ENCODE measurements at places on chromosomes 2 and 18.

- DNase-seq, result no peak
Measured at GRCh38 chr2:131801210-131801744, 273.6 kb downstream of the CCDC74A start.

GRCh38 chr2:42230891-42231290 lies 61.7 kb downstream of the EML4 start:
- DNase-seq, result no peak

GRCh38 chr18:42141439-42141838 lies 186.4 kb downstream of the PIK3C3 start:
- no peak for DNase-seq

DNA sequence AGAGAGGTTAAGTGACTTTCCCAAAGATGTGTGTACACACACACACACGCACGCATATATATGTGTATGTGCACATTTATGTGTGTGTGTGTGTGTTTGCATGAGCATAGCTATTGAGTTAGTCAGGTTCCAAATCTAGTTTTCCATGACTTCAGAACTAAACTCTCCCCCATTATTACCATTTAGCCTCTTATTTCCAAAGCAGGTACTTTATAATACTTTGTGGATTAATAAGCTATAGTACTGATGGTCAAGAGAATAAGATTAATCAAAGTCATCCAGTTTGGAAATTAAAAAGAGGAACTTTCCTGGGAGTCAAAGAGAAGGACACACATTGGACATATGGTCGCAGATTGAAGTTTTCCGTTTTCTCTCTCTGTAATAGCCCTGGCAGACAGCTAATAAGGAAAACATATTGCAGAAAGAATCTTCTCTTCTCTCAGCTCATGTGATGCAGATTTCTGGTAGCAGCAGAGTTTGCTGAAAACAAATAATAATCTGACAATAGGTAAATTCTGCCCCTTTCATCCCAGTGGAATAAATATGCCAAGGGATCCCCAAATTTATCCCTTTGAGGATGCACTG lies 410.9 kb upstream of the TCF4 start:
- DNase-seq, result no peak

DNA sequence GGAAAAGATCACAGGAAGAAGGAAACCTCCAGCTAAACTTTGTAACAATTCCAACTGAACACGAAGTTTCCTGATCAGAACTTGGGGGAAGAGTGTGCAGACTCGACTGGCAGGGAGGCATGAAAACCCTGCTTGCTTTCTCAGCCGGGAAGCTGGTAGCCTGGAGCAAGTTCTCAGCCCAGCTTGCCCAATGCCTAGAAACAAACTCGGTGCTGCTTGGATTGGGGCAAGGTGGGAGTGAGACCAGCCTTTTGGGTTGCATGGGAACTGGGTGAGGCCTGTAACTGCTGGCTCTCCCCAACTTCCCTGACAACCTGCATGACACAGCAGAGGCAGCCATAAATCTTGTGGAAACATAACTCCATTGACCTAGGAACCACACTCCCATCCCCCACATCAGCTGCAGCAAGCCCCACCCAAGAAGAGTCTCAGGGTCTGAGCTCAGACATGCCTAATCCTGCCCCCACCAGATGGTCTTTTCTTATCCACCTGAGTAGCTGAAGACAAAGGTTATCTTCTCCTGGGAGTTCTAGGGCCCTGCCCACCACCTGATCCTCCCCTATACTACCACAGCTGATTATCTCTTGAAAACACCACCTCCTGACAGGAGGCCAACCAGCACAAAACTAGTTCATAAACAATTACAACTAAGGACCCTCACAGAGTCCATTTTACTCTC lies 1859.7 kb upstream of the CELF4 start:
- DNase-seq, result no peak

DNA sequence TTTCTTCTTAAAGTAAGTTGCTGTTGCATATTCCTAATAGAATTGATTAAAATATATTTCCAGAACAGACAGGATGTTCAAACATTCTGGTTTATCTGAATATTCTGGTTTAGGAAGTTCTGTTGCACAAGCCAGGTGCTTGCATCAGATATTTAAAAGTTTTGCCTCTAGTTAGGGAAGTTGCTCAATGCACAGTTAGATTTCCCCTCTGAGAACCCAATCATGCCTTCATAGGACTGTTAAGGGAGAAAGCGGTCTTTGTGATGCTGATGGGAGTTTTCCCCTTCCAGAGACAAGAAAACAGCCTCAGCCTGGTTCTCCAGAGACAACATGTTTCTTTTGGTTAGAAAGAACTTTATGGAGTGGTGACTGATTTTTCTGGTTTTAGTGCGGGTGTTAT lies 65.6 kb upstream of the REV1 start:
- no peak for DNase-seq

DNA sequence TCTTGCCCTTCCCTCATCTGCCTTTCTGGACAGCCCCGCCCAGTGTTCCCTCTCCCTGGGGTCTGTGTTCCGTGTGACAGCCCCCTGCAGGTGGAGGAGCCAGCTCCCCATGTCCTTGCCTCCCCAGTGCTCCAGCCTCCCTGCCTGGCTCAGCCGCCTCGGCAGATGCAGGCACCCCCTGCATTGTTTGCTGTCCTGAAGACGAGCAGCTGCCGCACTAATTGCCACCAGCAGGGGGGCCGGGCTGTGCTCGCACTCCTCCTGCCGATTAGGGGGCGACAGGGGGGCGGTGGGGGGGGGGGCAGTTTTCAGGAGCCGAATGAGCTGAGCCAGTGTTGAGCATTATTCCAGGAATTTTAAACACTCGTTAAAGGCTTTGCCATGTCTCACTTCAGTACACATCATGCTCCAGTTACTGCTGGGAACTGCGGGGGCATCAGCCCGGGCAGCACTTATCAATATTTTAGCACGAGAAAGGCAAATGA lies 23.3 kb downstream of the SIX3 start:
- DNase-seq, result no peak

- DNase-seq, result no peak
Measured at GRCh38 chr18:25144820-25145219, 207.1 kb downstream of the ZNF521 start.

DNA sequence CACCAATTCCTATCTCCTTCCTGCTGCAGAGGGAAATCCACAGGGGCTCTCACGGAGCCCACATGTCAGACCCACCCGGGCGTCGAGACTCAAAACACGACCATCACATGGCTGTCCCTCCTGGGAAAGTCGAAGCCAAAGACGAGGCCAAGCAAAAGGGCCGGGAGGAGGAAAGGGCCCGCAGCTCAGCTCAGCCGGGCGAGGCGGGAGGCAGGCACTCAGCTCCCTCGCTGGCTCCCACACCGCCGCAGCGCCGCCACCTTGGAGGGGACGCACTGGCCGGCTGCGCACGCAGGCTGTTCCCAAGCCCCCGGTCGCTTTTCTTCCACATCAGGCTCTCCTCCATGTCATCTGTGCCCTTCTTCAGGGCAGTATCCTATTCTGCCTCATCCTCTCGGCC lies 130.4 kb downstream of the L3MBTL4 start:
- no peak for DNase-seq

DNA sequence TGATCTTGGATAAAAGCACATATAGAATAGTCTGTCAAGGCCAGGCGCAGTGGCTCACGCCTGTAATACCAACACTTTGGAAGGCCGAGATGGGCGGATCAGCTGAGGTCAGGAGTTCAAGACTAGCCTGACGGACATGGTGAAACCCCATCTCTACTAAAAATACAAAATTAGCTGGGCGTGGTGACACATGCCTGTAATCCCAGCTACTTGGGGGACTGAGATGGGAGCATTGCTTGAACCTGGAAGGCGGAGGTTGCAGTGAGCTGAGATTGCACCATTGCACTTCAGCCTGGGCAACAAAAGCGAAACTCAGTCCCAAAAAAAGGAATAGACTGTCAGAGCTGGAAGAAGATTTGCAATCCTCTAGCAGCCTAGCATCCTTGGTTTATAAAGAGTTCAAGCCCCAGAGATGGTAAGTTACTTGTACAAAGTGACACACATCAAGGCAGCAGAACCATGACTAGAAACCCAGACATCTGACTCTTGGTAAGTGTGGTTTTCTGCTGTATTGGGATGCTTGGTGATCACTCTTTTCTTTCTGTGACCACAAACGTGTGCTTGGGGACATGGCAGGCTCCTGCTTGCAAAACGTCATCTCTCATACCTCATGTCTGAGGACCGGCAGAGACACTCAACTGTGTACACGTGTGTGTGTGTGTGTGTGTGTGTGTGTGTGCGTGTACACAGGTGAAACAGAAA lies 69.0 kb downstream of the OSBPL6 start:
- DNase-seq, result no peak

- DNase-seq, result no peak
Measured at GRCh38 chr2:8416001-8416571, 265.8 kb upstream of the ID2 start.

Data from stimulated activated CD4-positive, alpha-beta T cell treated with anti-CD3 and anti-CD28 coated beads, Interleukin-2, amount 100 ng/mL, for 48 hours (primary cell).